ENCODE measurements at places on chromosomes 4 and X.

DNA sequence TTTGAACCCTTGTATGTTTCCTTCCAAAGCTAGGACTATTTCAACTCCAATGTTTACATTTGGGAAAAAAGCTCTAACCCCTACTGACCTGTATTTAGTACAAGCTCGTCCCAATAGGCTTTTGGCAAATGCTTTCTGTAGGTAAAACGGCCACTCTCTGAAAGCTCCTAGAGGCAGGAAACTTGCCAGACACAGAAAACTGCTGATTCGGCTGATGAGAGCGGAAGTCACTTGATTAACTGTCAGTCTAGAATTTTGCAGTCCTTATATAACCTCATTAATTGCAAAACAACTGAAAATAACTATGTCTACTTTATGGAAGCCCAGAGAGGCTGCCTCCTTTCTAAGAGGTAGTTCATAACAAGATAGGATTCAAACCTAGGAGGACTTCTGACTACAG lies 108.1 kb downstream of the TSPAN7 start:
- no peak for DNase-seq

GRCh38 chr4:147220833-147221232 lies 260.1 kb upstream of the EDNRA start:
- no peak for DNase-seq

DNA sequence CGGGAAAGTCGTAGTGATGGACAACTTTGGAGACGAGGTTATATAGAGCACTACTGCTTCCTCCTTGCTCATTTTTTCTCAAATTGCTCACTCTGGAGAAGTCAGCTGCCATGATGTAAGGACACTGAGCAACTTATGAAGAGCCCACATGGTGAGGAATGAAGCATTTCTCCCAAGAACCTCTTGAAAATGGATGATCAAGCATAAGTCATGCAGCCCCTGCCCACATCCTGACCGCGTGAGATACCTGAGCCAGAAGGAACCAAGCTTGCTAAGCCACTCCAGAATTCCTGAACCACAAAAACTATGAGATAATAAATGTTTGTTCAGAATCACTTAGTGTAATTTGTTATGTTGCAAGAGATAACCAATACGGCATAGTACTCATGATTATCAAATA lies 42.8 kb downstream of the PDE5A start:
- no peak for DNase-seq

GRCh38 chrX:107562482-107562881 lies 65.8 kb upstream of the PRPS1 start:
- DNase-seq: no peak

- no peak for DNase-seq
Measured at GRCh38 chrX:73944563-73944908, 359.4 kb upstream of the ZCCHC13 start.

- no peak for DNase-seq
Measured at GRCh38 chr4:15366721-15367120, 61.1 kb upstream of the C1QTNF7 start.

- no peak for DNase-seq
Measured at GRCh38 chr4:7770224-7771050, 169.2 kb downstream of the AFAP1 start.
